Activated T-cell treated with anti-CD3 and anti-CD28 coated beads, Interleukin-2, amount 50 U/mL, for 72 hours (primary cell): ENCODE measurements at places on chromosomes 12 and 14.

GRCh38 chr12:109925185-109925840, 25.2 kb downstream of the TCHP start:
- DNase-seq = no peak

DNA sequence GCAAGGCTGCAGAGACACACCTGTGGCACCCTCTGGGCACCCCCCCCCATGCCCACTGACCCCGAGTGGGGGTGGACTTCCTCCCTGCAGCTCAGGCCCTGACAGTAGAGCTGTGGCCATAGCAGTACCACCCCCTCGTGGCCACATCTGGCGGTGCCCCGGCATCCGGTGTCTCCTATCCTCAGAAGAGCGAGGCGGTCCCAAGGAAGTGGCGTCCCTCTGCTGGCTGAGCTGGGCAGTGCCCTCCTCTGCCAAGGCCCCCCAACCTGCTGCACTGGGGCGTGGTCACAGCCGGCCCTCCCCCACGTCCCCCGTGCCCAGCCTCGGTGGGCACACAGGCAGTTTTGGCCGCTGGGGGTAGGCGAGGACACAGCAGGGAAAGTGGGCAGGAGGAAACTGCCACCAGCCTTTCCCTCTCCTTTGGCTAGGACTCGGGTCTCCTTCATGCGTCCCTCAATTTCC, 6.0 kb upstream of the SLC6A12 start:
- DNase-seq = peak; percentile 77

DNA sequence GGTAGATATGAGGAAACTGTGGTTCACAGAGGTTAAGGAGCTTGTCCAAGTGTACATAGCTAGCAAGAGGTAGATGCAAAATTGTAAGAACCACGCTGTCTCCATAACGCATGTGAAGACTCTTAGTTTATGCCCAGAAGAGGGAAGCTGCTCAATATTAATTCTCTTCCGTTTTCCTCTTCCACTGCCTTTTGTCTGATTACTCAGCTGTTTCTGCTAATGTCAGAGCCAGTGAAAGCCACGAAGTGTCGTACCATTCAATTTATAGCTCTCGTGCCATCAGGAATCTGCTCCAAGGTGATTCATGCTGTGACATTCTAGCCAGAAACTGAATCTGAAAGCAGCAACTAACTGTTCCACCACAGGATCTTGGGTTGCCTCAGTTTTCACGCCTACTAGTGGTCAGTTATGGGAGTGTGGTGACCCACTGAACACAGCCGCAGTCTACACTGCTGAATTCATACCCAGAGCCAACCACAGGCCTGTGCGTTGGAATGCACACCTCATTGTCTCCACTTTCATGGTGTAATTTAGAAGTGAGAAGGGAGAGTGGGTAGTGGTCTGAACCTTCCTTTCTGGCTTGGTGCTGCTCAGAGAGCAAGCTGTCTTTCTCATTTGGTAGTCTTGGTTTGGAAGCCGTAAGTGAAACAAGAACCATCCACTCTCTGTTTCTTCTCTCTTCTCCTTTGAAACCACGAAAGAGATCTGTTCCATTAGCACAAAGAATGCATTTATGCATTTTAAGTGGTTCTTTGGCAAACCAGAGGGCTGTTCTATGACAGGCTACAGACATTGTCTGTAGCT, 74.2 kb upstream of the NAP1L1 start:
- DNase-seq = peak; percentile 81

DNA sequence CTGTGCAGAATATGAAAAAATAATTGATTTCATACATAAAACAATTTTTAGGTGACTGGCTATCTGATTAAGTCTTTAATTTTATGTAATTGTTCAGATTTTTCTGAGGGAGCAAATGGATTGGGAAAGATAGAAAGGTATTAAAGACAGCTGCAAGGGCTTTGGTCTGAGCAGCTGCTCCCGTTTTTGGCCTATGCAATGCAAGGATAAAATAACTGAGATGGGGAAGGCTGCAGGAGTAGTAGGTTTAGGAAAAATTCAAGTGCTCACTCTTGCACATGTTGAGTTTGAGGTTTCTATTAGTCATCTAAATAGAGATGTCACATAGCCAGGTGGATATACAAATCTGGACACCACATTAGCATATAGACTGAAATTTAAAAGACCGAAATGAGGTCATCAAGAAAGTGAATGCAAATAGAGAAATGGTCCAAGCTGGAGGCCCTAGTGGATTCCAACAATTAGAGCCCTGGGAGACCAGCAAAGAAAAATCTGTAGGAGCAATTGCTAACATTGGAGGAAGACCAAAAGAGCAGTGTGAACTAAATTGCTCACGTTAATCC, 144.0 kb downstream of the PPFIA2 start:
- no peak for DNase-seq

GRCh38 chr12:107818984-107819383, 44.5 kb downstream of the ASCL4 start:
- no peak for DNase-seq

- DNase-seq = no peak
Measured at GRCh38 chr12:67797753-67798152, 149.2 kb downstream of the DYRK2 start.

GRCh38 chr12:57518920-57519795, 1.2 kb downstream of the DDIT3 start:
- peak; percentile 35 for DNase-seq

GRCh38 chr12:2654741-2655140, 140.0 kb upstream of the FKBP4 start:
- no peak for DNase-seq

DNA sequence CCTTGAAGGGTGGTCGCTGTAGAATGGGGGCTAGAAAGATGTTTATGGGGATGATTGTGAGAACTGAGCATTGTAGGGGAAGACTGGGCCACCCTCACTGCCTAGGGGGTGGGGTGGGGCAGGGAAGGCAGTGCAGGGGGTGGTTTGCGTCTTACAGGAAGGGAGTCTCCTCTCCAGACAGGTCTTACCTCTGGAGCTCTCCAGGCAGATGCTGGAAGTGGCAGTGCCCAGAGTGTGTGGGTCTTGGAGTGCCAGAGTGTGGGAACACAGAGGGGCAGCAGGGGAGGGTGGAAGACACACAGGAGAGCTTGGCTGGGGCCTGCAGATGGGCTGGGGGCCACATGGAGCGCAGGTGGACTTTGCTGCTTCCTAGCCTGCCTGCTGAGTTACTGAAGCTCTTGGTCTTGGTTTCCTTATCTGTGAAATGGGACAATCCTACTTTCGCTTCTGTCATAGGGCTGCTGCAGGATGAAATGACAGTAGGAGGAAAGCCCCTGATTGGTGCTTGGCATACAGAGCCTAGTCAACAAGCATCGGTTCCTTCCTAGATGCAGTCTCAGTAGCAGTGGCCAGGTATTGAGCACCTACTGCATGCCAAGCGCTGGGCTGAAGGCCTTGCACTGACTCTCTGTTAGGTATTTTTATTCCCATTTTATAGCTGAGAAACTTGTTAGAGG, 118.3 kb downstream of the SLC25A47 start:
- DNase-seq = no peak

GRCh38 chr14:68250927-68251768, 431.6 kb downstream of the RAD51B start:
- DNase-seq = no peak

GRCh38 chr14:99576761-99577705, 27.0 kb downstream of the CCDC85C start:
- DNase-seq = no peak

DNA sequence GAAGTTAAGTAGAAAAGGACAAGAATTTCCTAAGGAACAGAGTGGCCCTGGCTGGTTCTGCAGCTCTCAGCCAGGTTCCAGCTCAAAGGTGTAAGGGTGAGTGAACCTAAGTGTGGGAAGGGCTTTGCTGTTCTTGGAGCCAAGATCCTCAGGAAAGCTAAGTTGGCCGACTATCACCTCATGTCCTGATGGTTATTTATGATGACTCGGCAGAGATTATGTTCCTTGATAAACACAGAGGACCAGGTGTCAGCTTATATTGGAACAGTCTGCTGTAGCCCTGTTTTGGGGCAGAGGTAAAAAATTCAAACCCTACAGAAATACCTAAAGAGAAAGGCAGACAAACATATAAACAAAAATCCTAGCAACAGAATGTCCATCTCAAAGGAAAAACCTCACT, 128.5 kb downstream of the TBX3 start:
- no peak for DNase-seq

GRCh38 chr14:46490238-46490685, 161.3 kb downstream of the RPL10L start:
- DNase-seq = no peak

- no peak for DNase-seq
Measured at GRCh38 chr14:100810435-100810834, 15.5 kb upstream of the MEG3 start.

DNA sequence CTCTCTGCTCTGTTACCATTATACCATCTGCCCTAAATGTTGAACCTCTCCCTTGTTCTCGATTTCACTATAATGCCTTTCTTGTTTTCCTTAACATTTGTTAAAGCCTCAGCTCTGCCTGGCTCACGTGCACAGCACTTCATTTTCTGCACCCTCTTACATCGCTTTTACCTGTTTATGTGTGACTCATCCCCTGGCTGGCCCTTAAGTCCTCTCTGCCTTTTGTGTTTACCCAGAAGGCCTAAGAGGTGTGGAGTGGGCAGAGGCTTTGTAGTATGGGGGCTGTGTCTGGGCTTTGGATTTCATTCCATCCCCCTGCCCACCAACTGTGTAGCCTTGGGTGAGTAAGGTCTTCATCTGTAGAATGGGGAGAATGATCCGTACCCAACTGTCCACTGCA, 36.5 kb downstream of the UBE3B start:
- no peak for DNase-seq

- peak; percentile 81 for DNase-seq
Measured at GRCh38 chr12:113208041-113208934, 13.0 kb upstream of the TPCN1 start.

GRCh38 chr12:62379026-62379722, 87.5 kb upstream of the MON2 start:
- no peak for DNase-seq

- DNase-seq = no peak
Measured at GRCh38 chr12:114848666-114849065, 164.7 kb upstream of the TBX3 start.

- DNase-seq = peak; percentile 43
Measured at GRCh38 chr14:67668559-67668958, 5.9 kb downstream of the VTI1B start.

GRCh38 chr12:115528466-115528865, 749.0 kb downstream of the MED13L start:
- no peak for DNase-seq

DNA sequence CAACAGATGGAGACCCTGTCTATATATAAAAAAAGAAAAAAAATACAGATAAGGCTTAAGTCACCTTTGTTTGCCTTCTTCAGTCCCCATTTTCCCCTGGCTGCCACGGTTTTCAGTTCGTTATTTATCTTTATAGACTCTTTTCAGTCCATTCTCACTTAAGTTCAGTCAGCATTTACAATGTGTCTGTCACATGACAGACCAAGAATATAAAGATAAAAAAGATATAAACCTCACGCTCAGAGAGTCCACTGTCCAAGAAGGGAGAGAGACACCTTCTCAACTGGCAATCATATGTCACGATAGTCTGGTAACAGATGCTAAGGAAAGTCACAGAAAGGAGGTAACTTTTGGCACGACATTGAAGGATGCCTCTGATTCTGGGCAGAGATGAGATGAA, 13.4 kb upstream of the POLR3B start:
- no peak for DNase-seq

- DNase-seq = peak; percentile 73
Measured at GRCh38 chr12:109804820-109805761, 28.1 kb downstream of the TRPV4 start.

DNA sequence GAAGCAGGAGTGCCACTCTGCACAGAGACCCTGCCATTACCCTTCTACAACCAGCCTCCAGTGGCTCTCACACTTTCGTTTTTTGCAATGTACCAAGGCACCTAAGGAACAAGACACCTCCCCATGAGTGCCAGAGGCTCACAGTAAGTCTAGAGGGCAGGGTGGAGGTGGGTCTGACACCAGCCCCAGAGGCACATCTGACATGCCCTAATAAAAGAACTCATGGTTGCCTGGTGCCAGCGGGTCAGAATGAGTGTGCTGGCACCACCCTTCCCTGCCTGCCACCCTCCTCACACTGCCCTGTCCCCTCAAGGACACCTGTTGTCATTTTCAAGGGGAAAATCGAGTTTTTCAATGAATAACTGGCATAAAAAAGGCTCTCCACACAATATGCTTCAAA, 161.2 kb downstream of the FOXN3 start:
- no peak for DNase-seq

GRCh38 chr12:4985820-4986219, 57.9 kb upstream of the KCNA5 start:
- no peak for DNase-seq

GRCh38 chr12:54047160-54047963, 6.3 kb upstream of the HOXC4 start:
- DNase-seq = no peak

DNA sequence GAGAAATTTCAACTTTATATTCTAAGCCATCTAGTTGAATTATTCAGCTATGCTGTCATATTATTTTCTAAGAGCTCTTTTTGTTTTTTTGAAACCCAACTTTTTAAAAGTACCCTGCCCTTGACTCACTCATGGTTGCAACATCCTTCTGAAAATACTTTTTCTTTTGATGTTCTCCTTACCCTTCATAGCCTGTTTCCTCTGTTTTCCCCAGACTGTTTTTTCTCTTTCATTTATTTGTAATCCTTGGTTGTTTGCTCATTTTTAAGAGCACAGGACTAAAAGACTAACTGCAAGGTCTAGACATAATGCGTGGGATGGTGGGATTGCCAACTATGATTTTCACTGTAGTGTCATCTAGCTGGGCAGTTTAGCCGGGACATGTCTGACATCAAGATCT, 21.2 kb upstream of the CDKL1 start:
- no peak for DNase-seq

DNA sequence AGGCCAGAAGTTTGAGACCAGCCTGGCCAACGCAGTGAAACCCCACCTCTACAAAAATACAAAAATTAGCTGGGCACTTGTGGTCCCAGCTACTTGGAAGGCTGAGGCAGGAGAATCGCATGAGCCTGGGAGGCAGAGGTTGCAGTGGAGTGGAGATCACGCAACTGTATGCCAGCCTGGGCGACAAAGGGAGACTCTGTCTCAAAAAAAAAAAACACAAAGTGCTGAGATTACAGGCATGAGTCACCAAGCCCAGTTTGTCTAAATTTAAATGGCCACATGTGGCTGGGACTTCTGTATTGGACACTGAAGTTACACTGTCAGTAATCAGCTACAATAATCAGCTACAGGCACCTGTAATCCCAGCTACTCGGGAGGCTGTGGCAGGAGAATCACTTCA, 100.9 kb upstream of the AEBP2 start:
- no peak for DNase-seq

GRCh38 chr14:22802860-22803686, 12.2 kb downstream of the SLC7A7 start:
- DNase-seq = no peak

DNA sequence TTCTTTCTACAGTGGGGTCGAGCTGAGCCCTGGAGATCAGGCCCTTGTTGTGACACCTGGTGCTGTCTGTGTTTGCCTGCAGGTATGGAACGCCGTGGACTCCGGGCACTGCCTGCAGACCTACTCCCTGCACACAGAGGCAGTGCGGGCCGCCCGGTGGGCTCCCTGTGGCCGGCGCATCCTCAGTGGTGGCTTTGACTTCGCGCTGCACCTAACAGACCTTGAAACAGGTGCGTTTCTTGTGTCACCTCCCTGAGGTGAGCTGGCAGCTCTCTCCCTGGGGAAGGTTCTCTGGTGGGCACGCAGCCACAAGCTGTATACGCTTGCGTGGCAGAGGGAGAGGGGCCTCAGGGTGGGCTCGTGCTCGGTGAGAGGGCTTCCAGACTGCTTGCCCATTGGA, 119.3 kb downstream of the BEGAIN start:
- DNase-seq = no peak

GRCh38 chr12:5096241-5096924, 52.7 kb downstream of the KCNA5 start:
- DNase-seq = no peak

- DNase-seq = peak; percentile 63
Measured at GRCh38 chr14:105375635-105376057, 22.7 kb upstream of the TEX22 start.
